ENCODE measurements at places on chromosomes 1 and 21.

DNA sequence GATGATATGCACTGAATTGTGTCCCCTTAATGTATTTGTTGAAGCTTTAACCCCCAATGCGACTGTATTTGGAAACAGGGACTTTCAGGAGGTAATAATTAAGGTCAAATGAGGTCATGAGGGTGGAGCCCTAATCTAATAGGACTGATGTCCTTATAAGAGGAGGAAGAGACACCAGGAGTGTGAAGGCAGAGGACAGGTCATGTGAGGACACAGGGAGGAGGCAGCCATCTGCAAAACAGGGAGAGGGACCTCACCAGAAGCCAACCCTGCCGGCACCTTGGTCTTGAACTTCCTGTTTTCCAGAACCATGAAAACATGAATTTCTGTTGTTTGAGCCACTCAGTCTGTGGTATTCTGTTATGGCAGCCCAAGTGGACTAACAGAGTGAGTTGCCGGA, 15.3 kb downstream of the SYF2 start:
- no peak for DNase-seq

DNA sequence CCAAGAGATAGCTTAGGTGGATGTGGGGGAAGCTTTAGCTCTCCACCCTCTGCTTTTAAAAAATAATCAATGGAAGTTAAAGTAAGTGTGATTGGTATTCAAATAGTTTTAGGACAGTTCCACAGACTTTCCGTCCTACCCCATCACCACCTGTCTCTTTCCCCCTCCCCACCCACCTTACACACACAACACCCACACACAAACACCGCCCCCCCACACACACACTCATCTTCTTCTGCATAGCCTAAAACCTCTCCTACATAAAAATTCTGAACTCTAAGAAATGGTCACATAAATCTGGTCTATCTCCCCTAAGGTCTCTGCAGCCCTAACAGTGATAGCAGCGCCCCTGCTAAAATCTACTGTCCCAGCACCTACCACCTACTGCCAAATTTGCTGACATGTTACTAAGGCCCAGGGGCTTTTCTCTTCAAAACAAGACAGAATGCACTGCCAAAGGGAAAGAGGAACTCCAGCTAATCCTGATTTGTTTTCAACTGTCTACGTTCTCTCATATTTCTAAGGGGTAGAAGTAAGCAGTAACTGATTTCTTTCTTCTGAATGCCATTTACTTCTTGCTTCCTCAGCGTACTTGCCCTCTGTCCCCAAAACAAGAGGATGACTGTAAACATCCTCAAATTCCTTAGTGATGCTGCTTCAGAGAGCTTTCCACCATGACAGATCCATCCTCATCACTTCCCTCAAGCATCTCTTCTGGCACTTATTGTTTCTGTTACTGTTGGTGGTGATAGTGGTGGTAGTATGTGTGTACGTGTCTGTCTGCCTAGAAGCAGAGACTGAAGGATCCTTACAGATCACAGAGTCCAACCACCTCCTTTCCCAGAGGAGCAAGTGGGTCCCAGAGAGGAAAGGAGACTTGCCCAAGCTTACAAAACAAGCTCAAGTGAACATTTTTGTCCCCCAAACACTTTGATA, 56.8 kb downstream of the LUZP1 start:
- no peak for DNase-seq

DNA sequence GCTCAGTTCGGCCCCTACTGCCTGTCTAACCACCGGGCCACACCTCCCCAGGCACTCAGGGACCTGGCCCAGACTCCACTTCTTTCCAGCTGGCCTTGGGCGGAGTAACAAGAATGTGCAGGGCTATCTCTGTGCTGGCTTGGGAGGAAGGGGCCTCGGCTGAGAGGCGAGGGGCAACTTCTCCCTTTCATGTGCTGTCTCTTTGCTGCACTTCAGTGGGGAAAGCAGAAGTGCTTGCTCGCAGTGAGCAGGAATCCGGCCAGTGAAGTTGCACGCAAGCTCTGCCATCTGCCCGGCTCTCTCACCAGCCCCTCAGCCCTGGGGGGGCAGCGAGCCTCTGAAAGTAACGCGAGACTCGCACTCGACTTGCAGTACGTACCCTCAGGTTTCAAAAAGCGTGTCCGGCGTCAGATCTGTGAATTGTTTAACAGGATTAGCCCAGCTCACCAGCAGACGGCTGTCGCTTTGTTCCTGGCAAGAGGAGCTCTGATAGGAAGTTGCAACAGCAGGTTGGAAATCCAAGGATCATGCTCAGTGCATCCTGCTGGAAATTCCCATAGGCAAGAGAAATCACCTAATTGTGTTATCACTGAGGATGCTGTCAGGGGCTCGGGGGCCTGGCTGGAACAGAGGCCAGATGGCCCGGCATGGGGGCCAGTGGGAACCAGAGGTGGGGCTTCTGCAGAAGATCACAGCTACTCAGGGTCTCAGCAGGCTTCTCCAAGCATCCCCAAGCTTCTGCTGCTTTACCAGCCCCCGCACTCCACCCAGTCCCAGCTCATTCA, 221.1 kb downstream of the NPHP4 start:
- no peak for DNase-seq

GRCh38 chr1:27607239-27607804, 3.4 kb upstream of the AHDC1 start:
- no peak for DNase-seq

GRCh38 chr1:172966844-172967540, 83.7 kb downstream of the TNFSF18 start:
- DNase-seq = no peak

- no peak for DNase-seq
These were observed 31.2 kb downstream of the SLC19A1 start for GRCh38 chr21:45511007-45511406.

- no peak for DNase-seq
These were observed 80.5 kb downstream of the FAM78B start for GRCh38 chr1:166086113-166086883.

DNA sequence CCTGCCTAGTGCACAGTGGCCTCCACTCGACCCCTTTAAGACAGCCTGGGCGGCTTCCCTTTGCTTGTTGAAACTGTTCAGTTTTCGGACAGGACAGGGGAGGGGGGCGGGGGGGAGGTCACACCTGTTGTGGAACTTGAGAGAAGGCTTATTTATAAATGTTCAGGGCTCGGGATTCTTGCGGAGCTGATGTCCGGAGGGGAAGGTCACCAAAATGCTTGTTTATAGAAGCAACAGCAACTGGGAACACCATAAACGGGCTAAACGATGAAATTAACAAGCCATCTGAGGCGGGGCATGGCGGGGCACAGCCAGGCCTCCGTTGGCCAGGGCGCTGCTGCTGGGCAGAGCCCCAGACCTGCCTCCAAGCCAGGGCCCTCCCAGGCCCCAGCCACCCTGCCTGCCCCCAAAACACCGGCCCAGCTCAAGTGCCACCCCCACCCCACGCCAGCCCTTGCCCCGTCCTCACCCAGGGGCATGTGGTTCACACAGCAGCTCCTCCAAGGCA, 59.8 kb upstream of the CASZ1 start:
- no peak for DNase-seq

GRCh38 chr1:219463636-219464035, 149.3 kb downstream of the ZC3H11B start:
- DNase-seq = no peak

DNA sequence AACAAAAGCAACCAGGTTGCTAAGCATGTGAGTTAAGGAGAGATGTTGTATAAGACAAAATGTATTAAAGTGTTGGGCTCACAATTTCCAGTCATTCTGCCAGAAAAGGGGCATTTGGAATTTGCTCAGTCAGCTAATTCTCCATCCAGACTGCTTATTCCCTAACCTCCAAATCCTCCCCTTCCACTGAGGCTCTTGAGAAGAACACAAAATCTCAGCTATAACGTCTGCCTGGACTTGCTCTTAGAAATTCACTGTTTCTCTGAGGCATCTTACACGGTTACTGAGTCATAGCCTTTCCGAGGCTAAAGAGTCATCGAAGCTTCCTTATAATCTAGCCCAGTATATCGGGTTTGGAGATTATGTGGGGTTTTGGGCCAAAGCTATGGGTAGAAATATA, 548.2 kb upstream of the ADGRL4 start:
- DNase-seq = no peak

DNA sequence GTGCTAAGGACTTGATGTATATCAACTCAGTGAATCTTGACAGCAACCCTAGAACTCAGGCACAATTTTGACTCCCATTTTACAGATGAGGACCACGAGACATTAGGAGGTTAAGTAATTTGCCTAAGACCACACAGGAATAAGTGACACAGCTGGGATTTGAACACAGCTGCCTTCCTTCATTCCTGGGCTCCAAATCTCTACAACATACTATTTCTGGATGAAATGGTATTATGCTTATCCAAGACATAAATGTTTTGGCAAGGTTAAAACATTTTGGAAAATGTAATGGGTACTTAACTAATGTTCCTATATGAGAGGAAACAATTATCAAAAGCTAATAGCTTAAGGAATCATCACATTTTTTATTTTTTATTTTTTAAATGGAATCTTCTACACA, 4.8 kb downstream of the CLDN8 start:
- no peak for DNase-seq

GRCh38 chr1:118960026-118960561, 28.0 kb downstream of the TBX15 start:
- DNase-seq = no peak

GRCh38 chr1:6330410-6330911, 63.1 kb downstream of the ACOT7 start:
- no peak for DNase-seq

DNA sequence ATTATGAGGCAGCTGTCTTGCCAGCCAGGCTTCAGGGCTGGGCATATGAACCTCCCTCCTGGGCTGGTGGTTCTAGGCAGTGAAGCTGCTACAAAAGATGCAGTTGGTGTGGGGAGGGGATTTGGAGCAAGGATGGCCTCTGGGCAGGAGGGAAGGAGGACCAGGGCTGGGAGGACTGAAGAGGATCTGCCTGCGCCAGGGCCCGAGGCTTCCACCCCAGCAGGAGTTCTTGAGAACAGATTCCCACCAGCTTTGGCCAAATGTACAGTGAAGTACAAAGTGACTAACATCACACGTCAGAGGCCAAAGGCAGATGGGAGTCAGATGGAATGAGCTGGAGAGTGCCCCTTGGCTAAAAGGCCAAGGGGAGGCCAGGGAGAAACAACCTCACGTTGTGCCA, 62.4 kb downstream of the DDX20 start:
- no peak for DNase-seq

- no peak for DNase-seq
These were observed 209.5 kb upstream of the GALNT2 start for GRCh38 chr1:229857585-229857984.

- DNase-seq = peak; percentile 96
These were observed 111.6 kb upstream of the ERRFI1 start for GRCh38 chr1:8137481-8138244.

DNA sequence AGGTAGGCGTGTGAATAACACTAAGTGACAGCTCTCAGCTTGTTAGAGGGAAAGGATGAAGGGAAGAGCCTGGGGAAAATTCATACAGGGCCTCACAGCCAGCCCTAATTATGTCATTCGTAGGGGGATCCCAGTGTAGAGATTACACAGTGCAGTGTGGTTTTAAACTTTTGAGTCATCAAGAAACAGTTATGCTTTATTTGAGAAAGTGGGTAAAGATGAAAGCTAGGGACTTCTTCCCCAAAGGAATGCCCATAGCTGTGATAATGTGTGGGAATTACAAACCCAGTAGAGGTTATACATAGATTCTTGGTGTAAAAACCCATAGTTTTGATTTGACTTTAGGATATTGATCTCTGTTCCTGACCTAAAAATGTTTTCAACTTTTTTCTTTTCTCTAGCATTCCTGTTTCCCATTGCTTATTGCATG, 1.9 kb downstream of the TTF2 start:
- DNase-seq = no peak

GRCh38 chr1:227058321-227058751, 118.2 kb downstream of the COQ8A start:
- peak; percentile 20 for DNase-seq

- no peak for DNase-seq
These were observed 252.6 kb downstream of the NFIA start for GRCh38 chr1:61334718-61335589.
